Natural killer cell (primary cell): ENCODE measurements at places on chromosomes 13 and 19.

- no peak for DNase-seq
Observed at GRCh38 chr19:2333027-2333806, 4.7 kb downstream of the SPPL2B start.

DNA sequence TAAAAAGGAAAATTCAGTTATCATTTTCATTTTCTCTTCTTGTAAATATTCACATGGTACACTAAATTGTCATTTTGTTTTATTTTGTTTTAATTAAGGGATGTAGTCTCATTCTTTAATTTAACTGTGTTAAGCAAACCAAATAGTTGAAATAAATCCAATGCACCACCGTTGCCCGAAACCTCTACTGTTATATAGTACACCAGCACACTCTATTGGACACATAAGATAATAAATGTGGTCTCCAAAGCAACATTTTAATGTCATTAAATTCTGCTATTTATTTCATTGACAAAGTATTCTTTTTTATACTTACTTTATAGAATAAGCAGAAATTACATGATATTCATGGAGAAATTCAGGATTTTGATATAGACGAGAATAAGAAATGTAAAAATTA lies 156.4 kb upstream of the FREM2 start:
- no peak for DNase-seq

DNA sequence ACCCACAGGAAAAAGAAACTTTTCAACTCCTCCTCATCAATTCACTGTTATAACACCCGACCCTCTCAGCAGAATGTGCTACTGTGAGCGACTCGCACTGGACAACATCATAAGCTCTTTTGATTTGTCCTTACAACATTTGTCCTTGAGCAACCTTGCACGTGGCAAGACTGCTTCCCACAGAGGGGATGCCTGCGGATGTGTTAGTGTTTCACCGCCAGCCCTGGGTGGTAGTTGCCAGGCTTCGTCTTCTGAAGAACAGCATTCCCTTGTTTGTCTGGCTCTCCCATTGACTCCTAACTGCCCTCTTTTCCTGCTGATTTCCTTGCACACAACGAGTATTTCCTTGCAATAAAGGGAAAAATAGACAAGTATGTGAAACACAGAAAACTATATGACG lies 111.4 kb upstream of the SLC7A1 start:
- no peak for DNase-seq

GRCh38 chr19:56972291-56972841 lies 131.8 kb upstream of the PEG3 start:
- DNase-seq, result no peak

GRCh38 chr19:28603453-28603852 lies 609.5 kb downstream of the UQCRFS1 start:
- DNase-seq, result no peak

DNA sequence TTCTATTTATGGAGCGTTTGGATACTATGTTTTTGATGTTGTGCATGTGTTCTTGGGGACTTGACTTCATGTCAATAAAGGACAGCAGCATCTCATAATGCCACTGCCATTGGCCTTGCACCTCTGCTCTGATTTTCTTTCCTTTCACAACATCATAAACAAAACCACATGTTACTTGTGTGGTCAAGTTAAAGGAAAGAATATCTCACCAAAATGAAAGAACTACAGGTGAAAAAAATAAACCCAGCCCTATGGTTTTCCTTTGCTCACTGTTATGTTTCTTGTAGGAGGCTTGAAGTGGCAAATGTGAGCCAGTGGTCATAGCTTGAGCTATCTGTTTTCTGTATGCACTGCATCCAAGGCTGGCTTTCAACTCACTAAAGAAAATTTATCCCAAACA lies 240.4 kb downstream of the KCNRG start:
- DNase-seq, result peak; percentile 60

DNA sequence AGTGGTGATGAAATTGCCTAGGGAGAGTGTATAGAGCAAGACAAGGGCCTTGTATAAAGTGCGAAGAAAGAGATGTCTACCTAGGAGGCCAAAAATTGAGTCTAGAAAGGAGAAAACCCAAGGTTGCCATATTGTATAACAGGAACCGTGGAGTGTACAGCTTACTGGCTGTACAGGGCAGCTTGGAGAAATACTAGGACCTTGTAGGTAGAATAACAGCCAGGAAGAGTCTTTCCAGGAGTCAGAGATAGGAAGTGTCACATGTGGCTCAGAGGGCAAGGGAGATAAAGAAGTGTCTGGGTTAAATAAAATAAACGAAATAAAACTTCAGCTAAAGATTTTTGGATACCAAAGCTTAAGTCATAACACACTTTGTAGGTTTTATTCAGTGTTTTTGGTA lies 12.4 kb downstream of the CDK8 start:
- DNase-seq, result no peak

GRCh38 chr13:109698779-109699178 lies 87.6 kb downstream of the IRS2 start:
- DNase-seq, result no peak

DNA sequence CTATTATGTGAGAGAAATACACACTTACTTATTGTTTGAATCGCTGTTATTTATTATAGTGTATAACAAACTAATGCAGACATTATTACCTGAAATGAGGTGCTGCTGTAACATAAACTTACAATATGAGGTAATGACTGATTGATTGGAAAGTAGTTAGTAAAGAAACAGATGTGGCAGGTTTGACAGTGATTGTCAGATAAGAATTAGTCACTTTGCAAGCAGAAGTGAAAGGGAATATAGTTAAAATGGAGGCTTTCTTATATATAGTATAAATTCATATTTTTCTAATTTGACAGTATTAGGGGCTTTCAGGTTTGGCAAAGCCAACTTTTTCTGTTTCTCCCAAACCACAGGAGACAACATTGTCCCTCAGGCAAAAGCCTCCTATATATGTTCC lies 20.6 kb downstream of the MIR17HG start:
- DNase-seq, result no peak
